ENCODE measurements at places on chromosomes 2 and 18.

DNA sequence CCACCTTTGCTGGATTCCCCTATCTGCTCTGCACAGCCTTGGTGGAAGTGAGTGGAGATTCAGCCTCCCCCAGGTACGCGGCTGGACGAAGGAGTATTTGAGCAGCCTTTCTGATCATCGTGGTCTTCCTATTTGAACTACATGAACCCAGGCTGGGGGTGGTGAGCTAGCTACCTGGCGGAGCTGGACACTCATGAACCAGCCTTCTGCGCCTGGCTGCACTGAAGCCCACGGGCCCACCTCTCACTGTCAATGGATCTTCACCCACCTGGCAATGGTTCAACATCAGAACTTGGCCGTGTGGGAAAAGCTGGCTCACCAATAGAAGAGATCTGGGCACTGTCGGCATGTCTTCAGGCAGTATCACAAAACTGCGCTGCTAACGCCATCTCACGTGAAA lies 35.4 kb downstream of the ANKMY1 start:
- H3K27me3 ChIP-seq = no peaks in the 10 kb centered on the region
- H3K4me1 ChIP-seq = no peaks in the 10 kb centered on the region
- H3K27ac ChIP-seq = no peak overlapping the region
- H3K4me3 ChIP-seq = no peak overlapping the region
- no peak for DNase-seq
- H3K36me3 ChIP-seq = peaks cover 38% of the 10 kb centered on the region

DNA sequence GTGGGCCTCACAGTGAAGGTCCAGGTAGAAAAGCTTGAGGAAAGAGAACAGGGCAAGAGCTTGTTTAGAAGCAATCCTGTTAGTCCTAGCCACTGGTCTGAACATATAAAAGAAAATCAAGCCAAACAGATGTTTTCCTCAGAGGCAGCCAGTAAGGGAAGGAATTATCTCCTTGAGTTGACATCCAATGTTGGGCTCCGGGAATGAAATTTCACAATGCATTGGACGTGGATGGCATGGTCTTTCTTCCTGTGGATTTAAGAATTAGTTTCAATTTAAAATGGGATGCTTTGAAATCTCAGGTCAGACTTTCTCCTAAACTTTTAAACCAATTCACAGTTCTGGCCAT lies 92.1 kb downstream of the ACKR3 start:
- no peaks in the 10 kb centered on the region for H3K36me3 ChIP-seq
- H3K4me3 ChIP-seq = no peak overlapping the region
- H3K27me3 ChIP-seq = peaks cover 9% of the 10 kb centered on the region
- DNase-seq = no peak

DNA sequence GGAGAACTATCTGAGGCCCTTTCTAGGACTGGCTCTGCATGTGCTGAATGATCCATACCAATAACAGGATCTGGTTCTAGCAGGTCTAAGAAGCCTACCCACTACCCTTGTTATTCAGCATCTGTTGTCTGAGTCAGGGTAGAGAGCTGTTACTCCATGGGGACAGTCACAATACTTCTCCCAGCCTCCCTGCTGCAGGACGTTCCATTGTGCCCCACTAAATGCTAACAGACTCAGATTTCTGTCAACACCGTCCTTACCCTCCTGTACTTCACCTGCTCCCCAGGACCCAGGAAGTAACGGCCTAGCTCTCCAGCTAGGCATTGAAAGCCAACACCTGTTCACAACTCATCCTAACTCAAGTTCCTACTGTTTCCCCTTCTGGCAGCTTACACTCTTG lies 719.7 kb upstream of the ID2 start:
- H3K36me3 ChIP-seq = no peaks in the 10 kb centered on the region
- DNase-seq = no peak
- no peaks in the 10 kb centered on the region for H3K27me3 ChIP-seq
- H3K27ac ChIP-seq = no peak overlapping the region
- H3K4me3 ChIP-seq = no peak overlapping the region

GRCh38 chr2:150548527-150548926 lies 61.1 kb upstream of the RND3 start:
- H3K27me3 ChIP-seq = no peaks in the 10 kb centered on the region
- no peak for DNase-seq
- H3K4me3 ChIP-seq = no peak overlapping the region

DNA sequence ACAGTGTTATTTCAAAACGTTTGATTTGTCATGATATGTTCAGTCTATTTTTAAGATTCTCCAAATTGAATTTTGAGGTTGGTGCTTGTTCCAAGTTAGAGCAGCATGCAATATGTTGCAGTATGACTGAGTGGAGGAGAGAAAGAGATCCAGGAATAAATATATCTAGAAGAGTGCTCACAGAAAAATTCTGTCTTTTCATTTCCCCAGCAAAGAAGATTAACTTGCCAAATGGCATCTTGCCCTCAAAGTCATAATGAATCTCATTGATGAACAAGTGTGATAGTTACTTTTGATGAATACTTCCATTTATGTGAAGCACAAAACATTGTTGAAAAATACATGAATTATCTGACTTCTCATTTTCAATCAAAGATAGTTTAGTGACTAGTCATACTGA lies 95.9 kb downstream of the KCNJ3 start:
- H3K36me3 ChIP-seq = no peaks in the 10 kb centered on the region
- H3K27ac ChIP-seq = no peak overlapping the region
- no peak for DNase-seq
- no peaks in the 10 kb centered on the region for H3K4me1 ChIP-seq
- no peaks in the 10 kb centered on the region for H3K27me3 ChIP-seq

Data from B cell (primary cell).